Hematopoietic multipotent progenitor cell treated with erythropoietin and hydrocortisone succinate and interleukin-3 and kit ligand, for 15 days (in vitro differentiated cells): ENCODE measurements at places on chromosomes 3 and 15.

DNA sequence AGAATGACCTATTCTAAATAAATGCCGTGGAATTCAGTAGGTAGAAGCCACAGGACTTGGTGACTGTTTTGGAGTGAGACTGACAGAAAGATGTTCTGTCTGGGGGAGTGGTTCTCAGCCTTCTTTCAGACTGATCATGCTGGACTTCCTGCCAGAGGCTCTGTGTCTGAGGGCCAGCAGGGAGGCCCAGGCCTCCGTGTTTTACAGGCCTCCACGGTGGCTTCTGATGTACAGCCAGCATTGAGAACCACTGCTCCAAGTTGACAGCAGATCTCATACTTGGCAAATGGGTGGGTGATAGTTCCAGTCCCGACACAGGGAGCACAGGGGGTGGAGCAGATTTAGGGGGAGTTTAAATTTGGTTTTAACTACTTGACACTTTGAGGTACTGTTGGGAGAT, 6.7 kb upstream of the PIGZ start:
- no peak for DNase-seq

DNA sequence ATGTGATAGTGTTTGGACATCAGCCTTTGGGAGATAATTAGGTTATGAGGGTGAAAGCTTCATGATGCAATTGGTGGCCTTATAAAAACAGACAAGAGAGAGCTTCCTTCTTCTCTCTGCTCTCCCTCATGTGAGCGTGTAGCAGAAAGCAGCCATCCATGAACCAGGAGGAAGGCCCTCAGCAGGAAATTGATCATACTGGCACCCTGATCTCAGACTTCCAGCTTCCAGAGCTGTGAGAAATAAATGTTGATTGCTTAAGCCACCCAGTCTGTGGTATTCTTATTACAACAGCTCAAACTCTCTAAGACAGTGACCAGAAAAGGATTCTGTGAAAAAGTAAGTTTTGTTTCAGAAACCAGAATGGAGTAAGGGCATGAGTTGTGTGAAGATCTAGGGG, 13.3 kb downstream of the STAC start:
- DNase-seq = no peak

DNA sequence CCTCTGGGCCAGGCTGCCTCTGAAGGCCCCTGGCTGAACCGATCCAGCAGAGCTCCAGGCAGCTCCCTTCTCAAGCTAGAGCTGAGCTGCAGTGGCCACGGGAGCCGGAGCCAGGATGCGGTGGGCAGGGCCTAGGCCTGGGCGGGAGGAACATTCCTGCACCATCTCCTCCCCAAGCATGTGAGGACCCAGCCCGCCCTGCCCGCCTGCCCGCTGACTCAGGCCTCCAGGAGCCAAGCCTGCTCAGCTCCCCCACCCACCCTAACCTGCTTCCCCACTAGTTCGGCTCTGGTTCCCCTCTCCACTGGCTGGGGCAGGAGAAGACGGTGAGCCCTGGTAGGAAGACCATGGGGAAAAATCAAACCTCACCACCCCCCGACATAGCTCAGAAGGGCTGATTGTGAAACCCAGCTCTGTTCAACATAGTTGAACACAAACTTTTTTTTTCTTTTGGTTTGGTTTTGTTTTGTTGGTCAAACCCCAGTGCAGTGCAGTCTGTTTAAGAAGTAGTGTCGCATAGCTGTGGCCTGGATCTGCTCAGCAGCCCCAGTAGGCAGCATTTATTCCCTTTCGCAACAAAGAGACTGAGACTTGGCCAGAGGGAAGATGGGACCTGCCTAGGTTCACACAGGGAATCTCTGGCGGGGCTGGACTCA, 13.5 kb downstream of the SNX33 start:
- DNase-seq = no peak

GRCh38 chr3:142319094-142319493, 93.7 kb upstream of the GK5 start:
- peak; percentile 28 for DNase-seq

GRCh38 chr3:134904776-134905646, 110.0 kb downstream of the EPHB1 start:
- DNase-seq = no peak

DNA sequence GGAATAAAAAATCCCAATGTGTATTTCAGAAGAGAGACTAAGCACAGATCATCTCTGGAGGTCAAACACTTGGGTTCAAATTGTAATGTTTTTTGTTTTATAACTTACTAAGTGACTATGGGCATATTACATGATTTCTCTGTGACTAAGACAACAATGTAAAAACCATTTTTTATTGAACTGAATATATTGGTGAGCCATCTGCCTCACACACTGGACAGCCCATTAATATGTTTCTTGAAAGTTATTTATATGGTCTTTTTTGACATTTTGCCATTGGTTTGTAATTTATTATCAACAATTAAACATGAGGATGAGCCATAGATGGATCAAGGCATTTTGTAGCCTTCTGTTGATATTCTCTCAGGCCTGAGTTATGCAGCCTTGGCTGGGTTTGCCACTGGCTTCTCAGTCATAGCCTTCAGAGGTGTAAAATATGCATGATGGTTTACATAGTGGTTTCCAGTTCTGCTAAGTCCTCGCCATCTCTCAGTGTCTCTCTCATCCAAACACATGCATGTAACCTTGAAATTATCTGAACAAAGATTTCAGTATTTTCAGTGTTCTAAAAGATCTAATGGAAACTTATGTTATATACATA, 997.2 kb downstream of the DIPK2A start:
- DNase-seq = no peak

GRCh38 chr15:39792844-39793335, 10.2 kb upstream of the FSIP1 start:
- DNase-seq = no peak

GRCh38 chr3:53134631-53135232, 4.5 kb upstream of the RFT1 start:
- peak; percentile 66 for DNase-seq

DNA sequence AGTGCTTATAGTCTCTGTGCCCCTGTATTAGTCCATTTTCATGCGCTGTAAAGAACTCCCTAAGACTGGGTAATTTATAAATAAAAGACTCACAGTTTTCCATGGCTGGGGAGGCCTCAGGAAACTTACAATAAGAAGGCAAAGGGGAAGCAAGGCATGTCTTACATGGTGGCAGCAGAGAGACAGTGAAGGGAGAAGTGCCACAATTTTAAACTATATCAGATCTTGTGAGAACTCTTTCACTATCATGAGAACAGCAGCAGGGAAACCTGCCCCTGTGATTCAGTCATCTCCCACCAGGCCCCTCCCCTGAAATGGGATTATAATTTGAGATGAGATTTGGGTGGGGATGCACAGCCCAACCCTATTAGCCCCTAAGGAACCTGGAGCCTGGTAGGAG, 243.2 kb downstream of the EDEM1 start:
- peak; percentile 30 for DNase-seq

GRCh38 chr3:172622916-172623700, 87.8 kb downstream of the NCEH1 start:
- peak; percentile 54 for DNase-seq

DNA sequence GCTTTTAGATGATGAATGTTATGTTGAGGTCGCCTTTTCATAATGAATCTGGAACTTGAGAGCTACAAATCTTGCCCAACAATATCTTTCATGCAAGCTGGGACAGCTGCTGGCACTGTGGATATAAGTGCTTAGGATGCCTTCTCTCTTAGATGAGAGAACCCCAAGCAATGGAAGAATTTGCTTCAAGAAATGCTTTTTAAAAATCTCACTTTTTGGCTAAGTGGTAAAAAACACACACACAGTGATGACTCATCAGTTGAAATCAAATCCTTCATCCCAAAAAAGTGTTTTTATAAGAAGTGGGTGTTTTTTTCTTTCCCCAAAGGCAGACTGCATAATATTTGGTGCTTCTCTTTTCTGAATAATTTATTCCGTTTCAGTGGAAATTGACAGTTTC, 38.4 kb upstream of the GALNT15 start:
- DNase-seq = no peak

DNA sequence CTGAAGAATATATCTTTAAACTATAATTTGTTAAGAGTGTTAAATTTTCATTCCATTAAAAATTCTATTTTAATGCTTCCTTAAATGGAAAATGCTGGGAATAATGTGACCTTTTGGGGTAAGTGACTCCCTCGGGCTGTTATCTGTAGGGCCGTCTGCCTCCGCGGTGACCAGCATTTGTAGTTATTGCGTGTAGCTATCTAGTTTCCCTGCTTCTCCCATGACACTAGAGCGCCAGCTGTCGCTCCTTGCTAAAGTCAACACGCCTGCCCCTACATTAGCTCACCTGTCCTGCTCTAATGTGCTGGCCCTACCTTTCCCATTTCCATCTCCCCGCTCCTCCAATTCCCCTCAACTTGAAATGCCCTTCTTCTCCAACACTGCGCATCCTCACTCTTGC, 12.4 kb upstream of the CHRM5 start:
- DNase-seq = peak; percentile 72

- no peak for DNase-seq
Observed at GRCh38 chr3:132448216-132448961, 31.1 kb downstream of the DNAJC13 start.

- no peak for DNase-seq
Observed at GRCh38 chr3:170766823-170767575, 103.0 kb downstream of the RPL22L1 start.

DNA sequence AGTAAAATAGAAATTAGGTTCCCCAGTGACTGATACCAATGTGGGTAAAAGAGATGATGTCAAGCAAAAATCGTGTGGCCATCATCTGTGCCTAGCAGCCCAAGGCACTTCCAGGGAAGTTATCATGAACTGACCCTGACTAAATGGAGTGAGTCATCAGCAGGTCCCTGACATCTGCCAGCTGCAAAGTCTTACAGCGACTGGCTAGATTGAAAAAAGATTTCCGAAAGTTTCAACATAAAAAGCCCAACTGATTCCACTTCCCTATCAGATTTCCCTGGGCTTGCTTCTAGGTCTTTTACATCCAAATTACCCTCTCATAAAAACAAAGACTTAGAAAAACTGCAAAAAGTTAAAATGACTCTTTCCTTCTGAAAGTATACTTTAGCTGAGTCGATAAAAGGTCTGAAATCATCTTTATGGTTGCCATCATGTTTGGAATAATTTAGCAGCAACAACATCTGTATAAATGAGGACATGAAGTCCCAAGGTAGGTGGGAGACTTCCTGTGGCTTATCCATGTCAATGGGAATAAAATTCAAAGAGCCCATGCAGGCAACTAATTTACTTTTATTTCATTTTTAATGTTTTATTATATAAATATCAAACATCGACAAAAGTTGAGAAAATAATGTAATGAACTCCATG, 342.8 kb downstream of the ERC2 start:
- DNase-seq = no peak

- no peak for DNase-seq
Observed at GRCh38 chr3:129304146-129304961, 25.7 kb downstream of the HMCES start.

DNA sequence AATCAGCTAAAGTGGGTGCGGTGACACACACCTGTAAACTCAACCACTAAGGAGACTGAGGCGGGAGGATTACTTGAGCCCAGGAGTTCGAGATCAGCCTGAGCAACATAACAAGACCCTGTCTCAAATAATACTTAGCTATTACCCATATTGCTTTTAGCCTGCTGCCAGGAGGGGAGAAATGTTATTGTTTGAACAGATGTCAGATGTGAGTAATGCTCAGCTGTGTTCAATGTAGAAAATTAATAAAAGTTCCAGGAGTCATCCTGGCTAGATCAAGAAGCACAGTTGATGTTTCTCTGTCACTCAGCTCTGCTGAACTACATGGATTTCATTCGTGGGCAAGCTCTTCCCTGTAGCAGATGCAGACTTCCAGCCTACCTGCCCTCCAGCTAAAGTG, 22.2 kb downstream of the LSM3 start:
- no peak for DNase-seq

- no peak for DNase-seq
Observed at GRCh38 chr3:60056404-60056803, 1006.6 kb upstream of the CFAP20DC start.

DNA sequence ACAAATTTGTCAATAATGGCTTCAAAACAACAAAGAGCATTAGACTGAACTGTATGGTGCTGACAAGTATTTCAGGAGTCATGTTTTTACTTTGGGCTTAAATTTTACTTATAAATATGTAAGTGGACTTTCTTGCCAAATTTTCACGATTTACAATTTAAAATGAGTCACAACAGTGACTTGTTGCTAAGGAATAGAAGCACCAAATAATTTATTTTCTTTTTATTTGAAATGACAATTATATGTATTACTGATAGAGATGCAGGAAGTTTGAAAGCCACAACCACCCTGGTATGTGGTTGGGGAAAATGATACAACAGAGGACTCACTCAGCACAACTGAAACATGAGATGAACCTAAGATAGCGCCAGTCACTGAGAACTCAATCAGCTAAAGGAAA, 90.3 kb downstream of the FMN1 start:
- no peak for DNase-seq

GRCh38 chr3:41673650-41674049, 288.3 kb downstream of the ULK4 start:
- DNase-seq = no peak

DNA sequence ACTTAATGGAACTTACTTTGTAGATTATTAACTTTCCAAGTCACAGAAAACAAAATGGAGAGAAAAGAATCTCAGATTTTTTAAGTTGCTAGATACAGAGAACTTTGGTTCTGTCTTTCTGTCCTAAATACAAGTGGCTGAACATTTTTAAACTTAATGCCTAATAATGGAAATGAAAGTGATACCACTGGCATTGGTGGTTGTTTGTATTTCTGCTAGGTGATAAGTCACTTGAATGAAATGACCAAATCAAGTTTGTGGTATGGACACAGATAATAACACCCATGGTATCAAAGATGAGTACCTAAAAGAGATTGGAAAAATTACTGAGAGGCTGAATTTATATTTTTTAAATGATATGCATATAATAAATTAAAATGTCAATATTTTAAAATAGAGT, 502.1 kb downstream of the CNTN6 start:
- no peak for DNase-seq

- no peak for DNase-seq
Observed at GRCh38 chr15:45641374-45641781, 6.5 kb downstream of the SQOR start.

- DNase-seq = no peak
Observed at GRCh38 chr15:51672155-51672687, 9.1 kb upstream of the SCG3 start.

GRCh38 chr3:160114355-160114995, 110.7 kb upstream of the C3orf80 start:
- no peak for DNase-seq

DNA sequence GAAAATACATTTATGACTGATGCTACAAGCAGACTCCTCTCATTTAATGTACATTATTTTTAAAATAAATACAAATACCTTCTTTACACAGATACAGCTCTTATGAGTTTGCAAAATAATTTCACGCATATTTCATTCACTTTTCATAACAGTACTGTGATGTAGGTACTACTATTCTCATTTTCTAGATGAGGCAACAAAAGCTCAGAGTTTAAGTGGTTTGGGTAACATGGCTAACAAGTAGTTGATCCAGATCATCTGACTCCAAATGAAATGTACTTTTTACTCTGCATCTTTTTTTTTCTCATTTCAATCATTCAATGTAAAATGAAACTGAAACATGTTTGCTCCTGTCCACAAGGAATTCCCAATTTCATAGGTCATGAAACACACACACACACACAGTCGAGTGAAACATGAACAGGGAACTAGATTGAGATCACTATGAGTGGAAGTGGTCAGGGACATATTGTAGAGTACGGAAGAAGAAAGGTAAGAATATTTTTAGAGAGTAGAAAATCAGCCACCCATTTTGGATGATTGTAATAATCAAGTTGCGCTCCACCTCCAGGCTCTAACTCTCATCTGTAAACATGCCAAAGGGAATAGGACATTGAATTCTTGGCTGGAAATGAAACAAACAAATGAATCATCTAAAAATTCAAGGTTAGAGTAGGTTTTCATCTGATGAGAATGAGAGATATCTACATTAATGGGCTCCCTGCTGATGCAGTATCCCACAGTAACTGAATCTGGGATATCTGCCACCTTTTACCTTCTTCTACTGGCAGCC, 92.4 kb downstream of the CLDN1 start:
- DNase-seq = no peak
